T-helper 22 cell (primary cell): ENCODE measurements at places on chromosomes 12 and 14.

GRCh38 chr12:105141320-105141922 lies 33.9 kb downstream of the WASHC4 start:
- no peak for DNase-seq

GRCh38 chr14:76986231-76986565 lies 42.3 kb downstream of the IRF2BPL start:
- DNase-seq: no peak

GRCh38 chr12:80195074-80195726 lies 95.9 kb downstream of the OTOGL start:
- DNase-seq: no peak

GRCh38 chr14:104644656-104645378 lies 40.2 kb upstream of the TMEM179 start:
- no peak for DNase-seq

DNA sequence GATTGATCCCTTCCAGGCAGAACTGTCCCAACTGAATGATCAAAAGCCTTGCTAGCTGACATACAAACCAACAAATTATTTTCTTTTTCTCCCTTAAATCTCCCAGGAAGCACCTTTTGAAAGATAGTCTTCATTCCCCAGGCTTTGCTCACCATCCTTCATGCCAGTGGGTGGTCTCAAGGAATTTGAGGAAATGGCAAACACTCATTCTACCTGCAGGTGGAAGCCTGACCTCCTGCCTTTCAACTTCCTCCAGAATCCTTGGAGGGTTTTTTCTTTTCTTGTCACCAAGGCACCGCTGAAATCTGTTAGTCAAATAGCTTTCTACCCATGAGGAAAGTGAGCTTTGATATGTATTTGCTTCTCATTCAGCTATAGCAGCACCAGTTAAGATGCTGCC lies 128.5 kb downstream of the WIF1 start:
- no peak for DNase-seq

DNA sequence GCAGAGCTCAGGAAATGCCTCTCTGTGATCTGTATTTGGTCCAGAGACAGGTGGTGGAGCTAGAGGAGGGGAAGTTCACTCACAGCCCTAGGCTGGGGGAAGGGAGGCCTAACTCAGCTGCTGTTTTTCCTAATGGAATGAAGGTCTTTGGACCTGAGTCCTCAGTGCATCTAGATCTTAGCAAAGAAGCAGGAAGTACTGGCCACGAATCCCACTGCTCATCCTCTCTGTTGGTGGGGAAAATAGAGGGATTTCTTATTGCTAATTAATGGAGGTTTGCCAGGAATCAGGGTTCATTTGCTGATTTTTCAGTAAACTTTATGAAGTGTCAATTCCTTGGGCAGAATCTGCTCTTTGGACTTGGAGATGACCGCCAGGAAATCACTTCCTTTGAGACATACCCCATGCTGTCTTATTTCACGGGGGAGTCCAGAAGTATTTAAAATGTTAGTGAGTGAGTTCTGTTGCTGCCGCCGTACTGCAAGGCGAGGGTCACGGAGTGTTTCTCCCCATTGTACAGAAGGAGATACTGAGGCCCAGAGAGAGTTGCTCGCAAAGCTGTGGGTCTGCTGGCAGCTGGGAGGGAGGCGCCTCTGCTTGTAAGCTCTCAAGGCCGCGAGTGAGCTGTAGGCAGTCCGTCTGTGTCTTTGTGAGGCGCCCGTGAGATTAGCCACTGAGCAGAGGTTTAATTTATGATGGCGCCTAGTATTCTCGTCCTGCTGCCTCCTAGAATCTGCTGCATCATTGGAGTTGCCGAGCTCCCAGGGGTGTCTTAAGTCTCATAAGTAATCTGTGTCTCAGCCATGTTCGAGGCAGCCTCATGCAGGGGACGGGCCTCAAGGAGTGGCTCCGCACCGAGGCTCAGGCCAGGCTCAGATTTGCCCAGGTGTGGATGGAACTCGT lies 88.2 kb downstream of the TSPAN9 start:
- no peak for DNase-seq

GRCh38 chr14:94638339-94638738 lies 26.1 kb downstream of the SERPINA3 start:
- no peak for DNase-seq

- no peak for DNase-seq
These were observed 90.8 kb downstream of the STAB2 start for GRCh38 chr12:103677905-103678304.

GRCh38 chr12:92547906-92548305 lies 154.9 kb upstream of the PLEKHG7 start:
- no peak for DNase-seq

GRCh38 chr12:105427883-105428282 lies 97.4 kb downstream of the C12orf75 start:
- no peak for DNase-seq

DNA sequence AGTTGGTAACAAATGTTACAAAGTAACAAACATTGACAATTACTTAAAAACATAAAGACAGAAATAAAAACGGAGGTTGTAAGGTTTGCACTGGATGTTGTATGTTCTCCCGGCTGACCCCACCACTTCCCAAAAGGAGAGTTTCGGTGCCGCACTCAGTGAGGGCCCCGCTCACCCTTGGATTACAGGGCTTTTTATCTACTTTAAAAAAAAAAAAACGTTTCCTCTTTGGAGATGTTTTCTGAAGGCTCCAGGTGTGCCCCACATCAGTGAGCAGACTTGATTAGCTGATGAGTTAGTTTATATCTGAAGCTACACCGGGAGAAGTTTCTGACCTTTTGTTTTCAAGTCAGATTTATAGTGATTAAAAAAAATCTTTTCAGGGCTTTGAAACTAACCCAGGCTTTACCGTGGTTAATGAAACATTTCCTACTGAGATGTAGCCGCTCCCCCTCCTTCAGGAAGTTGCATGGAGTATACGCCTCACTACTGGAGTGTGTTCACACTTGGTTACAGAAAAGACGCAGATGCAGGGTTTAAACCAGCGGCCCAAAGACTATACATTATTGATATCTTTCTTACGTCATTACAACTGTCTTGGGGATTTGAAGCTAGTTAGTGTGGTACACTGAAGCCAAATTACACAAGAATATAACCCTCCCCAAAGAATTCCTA lies 38.0 kb upstream of the BCL7A start:
- DNase-seq: no peak

GRCh38 chr12:25675808-25676207 lies 122.7 kb upstream of the LMNTD1 start:
- DNase-seq: no peak

- no peak for DNase-seq
These were observed 25.8 kb downstream of the CCDC91 start for GRCh38 chr12:28216016-28216415.

- no peak for DNase-seq
These were observed 267.7 kb downstream of the SLC6A15 start for GRCh38 chr12:84644908-84645307.

- DNase-seq: no peak
These were observed 382.7 kb upstream of the RGS6 start for GRCh38 chr14:71549421-71550050.

DNA sequence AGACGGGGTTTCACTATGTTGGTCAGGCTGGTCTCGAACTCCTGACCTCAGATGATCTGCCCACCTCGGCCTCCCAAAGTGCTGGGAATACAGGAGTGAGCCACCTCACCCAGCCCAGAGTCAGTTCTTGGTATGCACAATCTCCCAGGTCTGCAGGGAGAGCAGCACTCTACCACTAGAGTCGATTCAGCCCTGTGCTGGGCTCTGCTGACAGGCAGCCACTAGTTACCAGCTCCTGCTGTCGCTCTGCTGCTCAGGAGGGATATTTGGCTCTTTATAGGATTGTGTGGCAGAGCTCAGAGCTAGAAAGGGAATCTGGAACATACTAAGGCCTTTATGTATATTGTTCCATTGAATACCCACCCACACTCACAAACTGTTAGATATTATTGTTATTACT lies 44.3 kb downstream of the SPTB start:
- no peak for DNase-seq

- DNase-seq: no peak
These were observed 37.4 kb downstream of the ISCA2 start for GRCh38 chr14:74531006-74531405.

GRCh38 chr12:6951551-6952120 lies 480 bp downstream of the PTPN6 start:
- no peak for DNase-seq
